ENCODE measurements at places on chromosomes 6 and 20. TPM values are rescaled to one million over a fixed set of nuclear protein-coding genes. Genes with fewer than 3 reads are reported as not detected.
A peak's percentile ranks its signal among the peaks of the same experiment; 100 is the strongest.

The ZC3H12D gene
- 0.71 TPM for total RNA-seq

DNA sequence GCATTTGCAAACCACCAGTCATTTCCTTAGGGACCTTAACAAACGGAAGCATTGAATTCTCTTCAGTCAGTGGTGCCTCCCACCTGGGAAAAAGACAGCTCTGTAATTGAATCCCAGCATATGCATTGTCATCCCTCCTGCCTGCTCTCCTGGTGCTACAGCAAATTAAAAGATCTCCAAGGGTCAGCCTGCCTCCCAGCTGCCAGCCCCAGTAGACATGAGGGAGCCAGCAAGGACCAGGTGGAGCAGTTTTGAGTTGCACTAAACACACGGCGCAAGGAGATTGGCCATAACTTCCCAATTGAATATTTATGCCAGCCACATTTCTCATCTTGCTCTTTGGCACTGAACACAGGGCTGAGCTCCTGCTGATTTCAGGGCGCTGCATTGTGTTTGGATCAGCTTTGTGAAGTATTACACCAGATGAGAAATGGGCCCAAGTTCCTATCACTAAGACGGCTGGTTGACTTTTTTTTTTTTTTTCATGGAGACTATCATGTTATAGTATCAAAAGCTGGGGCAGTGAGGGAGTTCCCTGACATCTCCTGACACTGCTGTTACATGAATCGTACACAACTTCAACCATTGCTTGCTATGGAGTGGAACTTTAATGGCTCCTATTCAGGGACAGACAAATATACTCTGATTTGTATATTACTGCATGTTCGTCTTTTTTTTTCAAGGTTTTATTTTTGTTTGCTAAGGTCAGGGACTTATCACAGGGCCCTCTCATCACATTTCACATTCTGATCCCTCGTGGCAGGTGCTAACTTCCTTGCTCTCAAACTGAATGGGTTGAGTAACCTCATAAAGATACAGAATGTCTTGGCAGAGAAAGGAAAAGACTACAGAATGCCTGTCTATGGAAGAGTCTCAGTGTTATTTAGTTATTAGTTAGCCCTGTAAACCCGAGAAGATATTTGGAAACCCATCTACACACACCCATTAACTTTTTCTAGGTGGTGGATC lies 191.1 kb downstream of the EYA4 start:
- DNase-seq, result no peak

GRCh38 chr6:159979136-159979874 lies 10.4 kb downstream of the IGF2R start:
- DNase-seq, result no peak

- no peak for DNase-seq
Observed at GRCh38 chr6:142482974-142483373, 181.2 kb downstream of the ADGRG6 start.

DNA sequence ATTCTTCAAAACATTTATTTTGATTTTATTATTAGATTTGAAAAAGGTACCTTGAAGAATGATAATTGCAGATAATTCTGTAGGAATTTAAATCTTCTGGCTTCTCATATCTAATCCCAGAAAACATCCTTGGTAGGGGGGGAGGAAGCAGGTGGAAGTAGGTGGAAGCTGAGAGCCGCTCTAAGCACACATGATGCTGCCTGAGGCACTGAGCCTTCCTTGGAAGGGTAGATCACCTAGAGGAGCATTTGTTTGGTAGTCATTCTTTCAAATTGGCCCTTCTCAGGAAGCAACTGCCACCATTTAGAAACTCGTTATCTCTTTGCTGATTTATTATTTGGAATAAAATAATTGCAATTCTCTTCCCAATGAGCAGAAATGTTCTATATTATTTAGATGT lies 623.3 kb downstream of the CD109 start:
- no peak for DNase-seq

GRCh38 chr20:23132293-23132929 lies 46.3 kb upstream of the CD93 start:
- peak; percentile 44 for DNase-seq

- DNase-seq, result no peak
Observed at GRCh38 chr6:99491171-99491570, 24.1 kb downstream of the USP45 start.

- DNase-seq, result peak; percentile 76
Observed at GRCh38 chr6:83193747-83194566, 800 bp downstream of the RWDD2A start.

DNA sequence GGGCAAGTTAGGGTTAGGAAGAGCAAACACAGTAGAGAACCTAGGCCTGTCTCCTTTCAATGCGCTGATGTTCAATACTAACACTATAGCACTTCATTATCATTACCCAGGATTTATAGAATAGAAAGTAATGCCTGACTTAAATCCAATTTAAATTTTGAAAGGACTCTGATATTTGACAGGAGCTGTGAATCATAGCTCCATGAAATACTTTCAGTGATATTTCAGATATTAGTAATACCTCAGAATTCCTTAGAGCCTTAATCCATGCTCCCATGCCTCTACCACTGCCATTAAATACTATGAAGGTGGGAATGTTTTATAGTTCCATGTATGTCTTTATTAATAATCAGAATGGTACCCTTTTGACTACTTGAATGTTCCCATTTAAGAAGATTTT lies 530.2 kb downstream of the BCKDHB start:
- no peak for DNase-seq

All from sigmoid colon (tissue), 7 donors.